ENCODE measurements at places on chromosomes 6 and 20.

DNA sequence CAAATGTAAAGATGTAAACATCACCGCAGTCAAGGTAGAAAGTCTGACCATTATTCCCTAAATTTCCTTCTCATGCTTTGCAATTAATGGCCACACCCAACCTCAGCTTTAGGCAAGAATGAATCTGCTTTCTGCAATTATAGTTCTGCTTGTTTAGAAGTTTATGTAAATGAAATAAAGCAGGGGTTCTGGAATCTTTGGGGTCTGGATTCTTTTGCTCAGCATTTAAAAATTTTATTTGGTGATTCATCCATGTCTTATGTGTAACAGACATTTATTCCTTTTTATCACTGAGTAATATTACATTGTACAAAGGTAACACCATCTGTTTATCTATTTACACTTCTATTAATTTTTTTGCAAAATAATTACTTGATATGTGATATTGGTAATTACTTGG lies 613.6 kb downstream of the UTRN start:
- no peak overlapping the region for H3K27ac ChIP-seq
- no peaks in the 10 kb centered on the region for H3K27me3 ChIP-seq
- no peaks in the 10 kb centered on the region for H3K4me1 ChIP-seq
- no peaks in the 10 kb centered on the region for H3K36me3 ChIP-seq
- no peak for DNase-seq

DNA sequence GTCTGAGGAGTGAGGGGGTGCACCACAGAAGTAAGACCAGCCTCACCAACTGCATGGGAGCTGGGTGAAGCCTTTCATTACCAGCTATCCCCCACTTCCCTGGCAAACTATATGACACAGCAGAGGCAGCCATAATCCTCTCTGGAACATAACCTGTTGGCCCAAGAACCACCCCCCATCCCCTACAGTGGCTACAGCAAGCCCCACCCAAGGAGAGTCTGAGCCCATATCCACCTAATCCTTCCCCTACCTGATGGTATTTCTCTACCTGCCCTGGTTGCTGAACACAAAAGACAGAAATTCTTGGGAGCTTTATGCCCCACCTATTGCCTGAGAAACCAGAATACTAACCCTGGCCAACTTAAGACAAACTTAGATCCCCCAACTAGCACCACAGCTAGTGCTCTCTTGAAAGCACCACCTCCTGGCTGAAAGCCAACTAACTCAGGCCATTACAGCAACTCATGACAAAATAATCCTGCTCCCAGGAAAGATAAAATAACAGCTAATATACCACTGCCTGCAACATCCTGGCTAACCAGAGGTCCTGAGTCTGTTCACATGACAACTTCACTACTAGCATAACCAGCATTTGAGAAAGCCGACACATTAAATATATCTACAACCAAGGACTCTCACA lies 11.2 kb downstream of the RNGTT start:
- H3K27ac ChIP-seq: no peak overlapping the region
- DNase-seq: peak; percentile 50
- H3K36me3 ChIP-seq: no peaks in the 10 kb centered on the region
- H3K27me3 ChIP-seq: no peaks in the 10 kb centered on the region
- peaks cover 7% of the 10 kb centered on the region for H3K4me1 ChIP-seq

DNA sequence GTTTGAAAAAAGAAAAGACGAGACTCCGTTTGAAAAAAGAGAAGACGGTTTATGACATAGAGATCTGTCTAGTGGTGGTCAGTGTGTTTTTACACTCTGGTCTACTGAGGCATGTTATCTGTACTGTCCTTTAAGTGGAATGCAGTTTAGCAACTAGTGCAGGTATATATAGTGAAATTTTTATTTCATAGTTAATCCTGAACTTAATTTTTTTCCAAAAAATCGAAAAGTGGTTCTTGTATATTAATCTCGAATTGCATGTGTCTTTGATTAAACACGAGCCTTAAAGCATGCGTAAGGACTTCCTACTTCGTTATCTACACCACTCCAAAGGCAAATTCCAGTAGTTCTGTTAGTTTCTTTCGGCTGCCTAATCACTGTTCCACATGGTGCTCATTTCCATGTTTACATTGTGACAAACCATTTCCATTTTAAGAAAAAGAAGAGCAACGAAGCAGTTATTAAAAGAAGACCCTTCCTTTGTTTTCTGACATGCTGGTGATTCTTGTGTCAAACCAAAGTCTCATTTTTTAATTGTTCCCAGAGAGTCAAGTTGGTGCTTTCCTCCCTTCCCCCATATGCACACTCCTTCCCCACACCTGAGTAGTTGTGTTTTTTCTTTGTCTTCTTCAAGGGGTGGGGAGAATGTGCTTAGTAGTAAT lies 2.3 kb downstream of the SNX9 start:
- no peak overlapping the region for H3K27ac ChIP-seq
- H3K4me3 ChIP-seq: no peak overlapping the region
- no peak for DNase-seq
- peaks cover 5% of the 10 kb centered on the region for H3K4me1 ChIP-seq
- no peaks in the 10 kb centered on the region for H3K27me3 ChIP-seq

- H3K4me3 ChIP-seq: no peak overlapping the region
- H3K36me3 ChIP-seq: no peaks in the 10 kb centered on the region
Measured at GRCh38 chr20:5890773-5891441, 59.4 kb downstream of the TRMT6 start.

- H3K27me3 ChIP-seq: no peaks in the 10 kb centered on the region
- no peak overlapping the region for H3K27ac ChIP-seq
- DNase-seq: peak; percentile 47
- no peaks in the 10 kb centered on the region for H3K36me3 ChIP-seq
- no peaks in the 10 kb centered on the region for H3K4me1 ChIP-seq
Measured at GRCh38 chr6:23775127-23775526, 350.9 kb upstream of the NRSN1 start.

DNA sequence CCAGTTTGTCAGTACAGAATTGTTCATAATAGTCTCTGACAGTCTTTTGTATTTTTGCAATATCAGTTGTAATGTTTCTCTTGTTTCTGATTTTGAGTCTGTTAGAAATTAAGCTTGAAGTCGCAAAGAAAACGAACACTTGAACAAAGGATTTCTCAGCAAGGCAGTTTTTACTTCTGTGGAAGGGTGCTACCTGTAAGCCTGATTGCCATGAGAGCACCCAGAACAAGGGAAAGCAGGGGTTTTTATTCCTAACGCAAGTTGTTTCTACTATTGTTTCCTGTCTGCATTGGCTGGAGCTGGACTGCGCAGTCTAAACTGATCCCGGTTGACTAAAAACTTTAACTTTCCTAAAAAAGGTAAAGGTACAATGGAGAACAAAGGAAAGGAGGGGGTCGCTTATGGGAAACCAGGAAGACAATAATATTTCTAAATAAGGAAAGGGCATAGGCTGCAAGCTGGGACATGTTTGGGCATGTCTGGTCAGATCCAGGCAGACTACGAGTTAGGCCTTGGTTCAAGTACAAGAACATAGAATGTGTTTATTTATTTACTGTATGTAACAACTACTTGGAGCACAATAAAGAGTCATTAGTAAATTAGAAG lies 28.5 kb downstream of the HLA-B start:
- no peak overlapping the region for H3K4me3 ChIP-seq
- H3K27me3 ChIP-seq: peaks cover 26% of the 10 kb centered on the region
- DNase-seq: no peak
- H3K4me1 ChIP-seq: no peaks in the 10 kb centered on the region

- H3K27ac ChIP-seq: no peak overlapping the region
- H3K27me3 ChIP-seq: no peaks in the 10 kb centered on the region
- no peak overlapping the region for H3K4me3 ChIP-seq
- peaks cover 7% of the 10 kb centered on the region for H3K4me1 ChIP-seq
Measured at GRCh38 chr20:63344616-63345327, 16.4 kb downstream of the CHRNA4 start.

GRCh38 chr20:26167499-26167898 lies 470.8 kb upstream of the ZNF337 start:
- no peaks in the 10 kb centered on the region for H3K36me3 ChIP-seq
- DNase-seq: no peak
- no peaks in the 10 kb centered on the region for H3K4me1 ChIP-seq
- no peak overlapping the region for H3K4me3 ChIP-seq
- H3K27ac ChIP-seq: no peak overlapping the region
